ENCODE measurements at places on chromosomes 16 and 17. TPM values are rescaled to one million over a fixed set of nuclear protein-coding genes. Genes with fewer than 3 reads are reported as not detected.
A peak's percentile ranks its signal among the peaks of the same experiment; 100 is the strongest.

The RASD1 gene
- 3.0 TPM for total RNA-seq

DNA sequence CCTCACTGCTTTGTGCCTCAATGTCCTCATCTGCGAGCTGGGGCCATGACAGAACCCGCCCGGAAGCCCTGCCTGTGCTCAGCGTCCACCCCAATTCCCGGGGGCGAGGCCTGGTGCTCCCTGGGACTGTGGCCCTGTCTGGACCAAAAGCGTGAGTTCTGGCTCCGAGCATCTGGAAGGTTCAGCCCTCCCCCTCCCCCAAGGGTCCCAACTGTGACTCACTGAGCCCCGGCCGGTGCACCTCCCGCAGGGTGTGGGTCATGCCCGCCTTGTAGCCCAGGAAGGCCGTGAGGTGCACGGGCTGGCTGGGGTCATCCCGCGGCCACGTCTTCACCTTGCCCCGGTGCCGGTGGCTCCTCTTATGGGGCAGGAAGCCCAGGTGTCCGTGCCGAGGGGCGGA is 755 bp downstream of the RPL3L start:
- no peak for DNase-seq

DNA sequence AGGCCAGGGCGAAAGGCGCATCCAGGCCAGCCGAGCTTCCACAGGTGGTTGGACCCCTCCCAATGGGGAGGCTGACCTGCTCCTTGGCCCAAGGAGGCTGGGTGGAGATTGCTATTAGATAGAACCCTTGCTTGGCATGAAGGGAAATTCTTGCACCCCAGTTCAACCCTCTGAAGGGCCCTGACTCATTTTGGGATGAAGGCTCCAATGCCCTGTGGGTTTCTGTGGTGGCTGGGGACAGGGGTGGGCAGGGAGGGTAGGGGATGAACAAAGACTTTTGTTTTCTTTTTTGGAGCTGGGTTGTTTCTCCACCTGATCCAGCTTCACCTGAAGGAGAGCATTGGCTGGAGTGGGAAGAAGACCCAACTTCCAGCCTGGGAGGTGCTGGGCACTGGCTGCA is 16.7 kb upstream of the TBX21 start:
- DNase-seq, result no peak

GRCh38 chr17:62024866-62025265 is 40.2 kb downstream of the MED13 start:
- DNase-seq, result no peak

GRCh38 chr16:85448557-85449190 is 164.4 kb upstream of the GSE1 start:
- peak; percentile 22 for DNase-seq

DNA sequence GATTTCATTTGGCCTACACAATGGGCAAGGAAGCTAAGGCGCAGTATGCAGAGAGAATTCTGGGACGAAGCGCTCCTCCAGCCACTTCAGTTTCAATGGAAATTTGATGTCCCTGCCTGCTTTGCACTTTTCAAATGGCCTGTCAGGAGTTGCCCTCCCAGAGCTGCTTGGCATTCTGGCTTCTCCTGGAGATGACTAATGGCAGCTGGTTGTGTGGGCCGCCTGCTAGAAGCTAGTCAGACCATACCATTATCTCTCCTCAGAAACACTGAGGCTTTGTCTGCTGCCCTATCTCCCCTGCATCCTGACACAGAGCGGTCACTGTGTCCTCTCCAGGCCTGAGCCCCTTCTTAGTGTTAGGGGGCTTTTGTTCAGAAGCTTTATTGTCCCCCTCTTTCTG is 180.1 kb downstream of the SPECC1 start:
- DNase-seq, result no peak

DNA sequence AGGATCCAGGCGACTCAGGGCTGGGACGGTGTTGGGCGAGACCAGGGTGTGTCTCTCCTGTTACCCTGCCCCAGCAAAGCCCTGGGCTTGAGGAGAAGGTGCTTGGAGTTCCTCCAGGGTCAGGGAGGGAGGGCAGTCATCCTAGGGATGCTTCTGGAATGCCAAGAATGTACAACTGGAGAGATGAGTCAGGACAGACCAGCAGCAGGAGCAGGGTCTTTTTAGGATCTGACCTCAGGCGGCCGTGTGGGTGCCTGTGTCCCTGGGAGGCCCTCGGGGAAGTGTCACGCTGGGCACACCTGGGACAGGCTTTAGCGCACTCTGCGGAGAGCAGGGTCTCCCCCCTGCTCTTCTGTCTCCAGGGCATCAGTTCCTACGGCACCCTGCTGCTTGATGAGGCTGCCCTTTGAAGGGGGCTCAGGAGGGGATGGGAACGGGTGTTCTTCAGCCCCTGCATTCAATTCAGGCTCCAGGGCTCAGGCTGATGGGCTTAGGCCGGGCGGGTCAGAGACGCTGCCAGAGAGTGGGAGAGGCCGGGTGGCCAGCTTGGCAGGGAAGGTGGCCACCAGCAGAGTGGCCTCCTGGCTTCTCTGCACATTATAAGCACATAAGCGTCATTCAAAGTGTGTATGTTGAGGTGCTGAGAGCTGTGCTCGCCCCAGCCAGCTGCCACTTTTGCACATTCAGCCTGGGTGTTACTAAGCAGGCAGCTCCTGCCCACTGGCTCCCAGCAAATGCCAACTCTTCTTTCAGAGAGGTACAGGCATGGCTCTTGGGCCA is 8.4 kb upstream of the MTSS2 start:
- no peak for DNase-seq

DNA sequence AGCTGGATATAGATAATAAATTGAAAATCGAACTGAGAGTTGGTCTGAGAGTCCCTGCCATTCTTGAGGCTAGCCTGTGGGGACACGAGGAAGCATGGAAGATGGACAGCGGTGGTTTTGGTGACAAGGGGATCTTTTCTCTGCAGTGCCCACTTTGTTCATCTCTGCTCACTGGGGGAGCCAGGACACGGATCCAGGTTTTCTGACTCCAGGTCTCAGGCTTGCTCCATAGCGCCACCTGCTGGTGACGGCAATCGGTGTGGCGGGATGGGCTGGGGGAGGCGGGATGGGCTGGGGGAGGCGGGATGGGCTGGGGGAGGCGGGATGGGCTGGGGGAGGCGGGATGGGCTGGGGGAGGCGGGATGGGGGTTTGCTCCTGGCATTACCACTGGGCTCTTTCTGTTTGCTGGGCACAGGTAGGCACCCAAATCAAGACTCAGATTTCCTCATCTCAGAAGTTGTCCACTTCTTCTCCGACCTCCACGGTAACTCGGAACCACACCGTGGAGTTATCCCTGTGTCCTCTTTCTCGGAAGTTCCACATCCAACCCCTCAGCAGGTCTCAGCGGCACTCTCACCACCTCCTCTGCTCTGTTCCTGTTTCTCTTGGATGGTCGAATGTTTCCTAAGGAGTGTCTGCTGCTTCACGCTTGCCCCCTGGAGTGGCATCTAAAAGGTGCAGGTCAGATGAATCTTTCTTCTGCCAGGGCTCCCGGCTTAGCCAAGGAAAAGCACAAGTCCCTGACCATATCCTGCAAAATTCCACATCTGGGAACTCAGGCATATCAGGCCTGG is 142.4 kb downstream of the CYLD start:
- DNase-seq, result peak; percentile 43

DNA sequence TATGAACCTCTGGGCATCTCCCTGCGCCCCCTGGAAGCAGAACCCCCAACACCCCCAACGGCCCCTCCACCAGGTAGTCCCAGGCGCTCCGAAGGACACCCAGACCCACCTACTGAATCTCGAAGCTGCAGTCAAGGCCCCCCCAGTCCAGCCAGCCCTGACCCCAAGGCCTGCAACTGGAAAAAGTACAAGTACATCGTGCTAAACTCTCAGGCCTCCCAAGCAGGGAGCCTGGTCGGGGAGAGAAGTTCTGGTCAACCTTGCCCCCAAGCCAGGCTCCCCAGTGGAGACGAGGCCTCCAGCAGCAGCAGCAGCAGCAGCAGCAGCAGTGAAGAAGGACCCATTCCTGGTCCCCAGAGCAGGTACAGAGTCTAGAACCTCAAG is 1.5 kb downstream of the BCL6B start:
- no peak for DNase-seq

GRCh38 chr17:57976594-57976993 is 11.5 kb downstream of the VEZF1 start:
- no peak for DNase-seq

All from activated T-cell treated with anti-CD3 and anti-CD28 coated beads, Interleukin-2, amount 50 U/mL, for 72 hours (primary cell).